ENCODE measurements at places on chromosomes 6 and 20. TPM values are rescaled to one million over a fixed set of nuclear protein-coding genes. Genes with fewer than 3 reads are reported as not detected.

- H3K27ac ChIP-seq: no peak overlapping the region
- DNase-seq: no peak
- no peaks in the 10 kb centered on the region for H3K4me1 ChIP-seq
Measured at GRCh38 chr6:7418238-7418905, 28.8 kb downstream of the RIOK1 start.

- H3K27me3 ChIP-seq: no peaks in the 10 kb centered on the region
- H3K4me1 ChIP-seq: no peaks in the 10 kb centered on the region
- no peak for DNase-seq
- no peaks in the 10 kb centered on the region for H3K36me3 ChIP-seq
Measured at GRCh38 chr20:45110301-45110700, 4.7 kb downstream of the WFDC5 start.

DNA sequence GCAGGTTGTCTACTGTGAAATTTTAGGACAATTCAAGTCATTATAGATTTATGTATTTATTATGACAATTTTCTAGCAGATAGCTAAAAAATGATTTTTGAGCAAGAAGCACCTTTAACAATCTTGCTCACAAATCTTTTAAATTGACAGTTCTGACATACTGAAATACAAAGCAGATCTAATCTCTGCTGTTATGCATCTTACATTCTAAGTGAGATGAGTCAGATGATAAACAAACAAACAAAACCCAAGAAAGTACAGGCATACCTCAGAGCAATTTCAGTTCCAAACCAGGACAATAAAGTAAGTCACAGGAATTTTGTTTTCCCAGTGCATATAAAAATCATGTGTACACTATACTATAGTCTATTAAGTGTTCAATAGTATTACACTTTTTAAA is 430.7 kb upstream of the PTCHD4 start:
- no peaks in the 10 kb centered on the region for H3K27me3 ChIP-seq
- DNase-seq: no peak
- no peaks in the 10 kb centered on the region for H3K36me3 ChIP-seq
- H3K4me3 ChIP-seq: no peak overlapping the region
- H3K4me1 ChIP-seq: no peaks in the 10 kb centered on the region

- H3K4me3 ChIP-seq: no peak overlapping the region
- peaks cover 33% of the 10 kb centered on the region for H3K4me1 ChIP-seq
- no peaks in the 10 kb centered on the region for H3K36me3 ChIP-seq
- DNase-seq: no peak
Measured at GRCh38 chr20:10513931-10514575, 78.9 kb downstream of the SLX4IP start.

- H3K27me3 ChIP-seq: no peaks in the 10 kb centered on the region
- H3K36me3 ChIP-seq: no peaks in the 10 kb centered on the region
- H3K4me3 ChIP-seq: no peak overlapping the region
- no peak overlapping the region for H3K27ac ChIP-seq
- no peak for DNase-seq
Measured at GRCh38 chr6:142903812-142904211, 41.2 kb downstream of the HIVEP2 start.

The MOCS1 gene
- polyA plus RNA-seq: 13.8 TPM

The NHSL1 gene
- 17.5 TPM for polyA plus RNA-seq

The COL21A1 gene
- polyA plus RNA-seq: 1.9 TPM

Data from sigmoid colon (tissue), 7 donors.